NCI-H2029 (cell line): ENCODE measurements at places on chromosomes 1 and 21.
A peak's percentile ranks its signal among the peaks of the same experiment; 100 is the strongest.

DNA sequence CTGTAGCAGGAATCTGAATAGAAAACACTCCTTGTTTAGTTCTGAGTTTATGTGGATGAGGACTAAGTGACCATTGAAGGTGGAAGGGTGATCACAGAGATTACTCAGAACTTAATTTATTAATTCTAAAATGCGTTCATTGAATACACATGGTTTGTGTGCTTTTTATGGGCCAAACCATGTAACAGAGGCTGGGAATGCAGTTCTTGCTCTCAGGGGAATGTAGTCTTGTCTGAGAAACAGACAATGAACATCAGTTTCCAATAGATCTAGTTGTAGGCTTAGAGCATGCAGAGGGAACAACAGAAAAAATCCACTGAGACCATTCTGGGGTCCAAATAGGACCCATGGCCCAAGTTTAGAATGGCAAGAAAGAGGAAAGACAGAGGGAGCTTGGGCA is 46.1 kb downstream of the ITSN1 start:
- DNase-seq: no peak

DNA sequence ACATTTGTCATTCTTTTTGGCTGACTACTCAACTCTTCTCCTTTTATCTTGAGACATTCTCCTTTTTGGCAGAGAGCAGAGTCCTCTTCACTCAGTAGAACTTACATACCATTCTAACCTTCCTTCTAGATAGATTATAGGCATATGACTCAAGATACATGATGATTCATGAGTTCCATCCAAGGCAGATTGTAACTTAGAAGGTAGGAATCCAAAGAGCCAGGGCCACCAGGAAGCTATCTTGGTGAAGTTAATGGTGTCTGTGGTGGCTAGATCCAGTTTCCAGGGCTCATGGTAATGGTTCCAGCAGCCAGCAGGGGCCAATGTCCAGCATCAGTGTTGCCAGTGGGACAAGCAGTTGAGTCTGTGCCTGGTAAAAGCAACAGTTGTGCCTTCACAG is 76.1 kb upstream of the KIAA0040 start:
- no peak for DNase-seq

- DNase-seq: no peak
These were observed 14.0 kb downstream of the COL16A1 start for GRCh38 chr1:31689854-31690253.

GRCh38 chr1:200103966-200104583 is 76.6 kb downstream of the NR5A2 start:
- no peak for DNase-seq

DNA sequence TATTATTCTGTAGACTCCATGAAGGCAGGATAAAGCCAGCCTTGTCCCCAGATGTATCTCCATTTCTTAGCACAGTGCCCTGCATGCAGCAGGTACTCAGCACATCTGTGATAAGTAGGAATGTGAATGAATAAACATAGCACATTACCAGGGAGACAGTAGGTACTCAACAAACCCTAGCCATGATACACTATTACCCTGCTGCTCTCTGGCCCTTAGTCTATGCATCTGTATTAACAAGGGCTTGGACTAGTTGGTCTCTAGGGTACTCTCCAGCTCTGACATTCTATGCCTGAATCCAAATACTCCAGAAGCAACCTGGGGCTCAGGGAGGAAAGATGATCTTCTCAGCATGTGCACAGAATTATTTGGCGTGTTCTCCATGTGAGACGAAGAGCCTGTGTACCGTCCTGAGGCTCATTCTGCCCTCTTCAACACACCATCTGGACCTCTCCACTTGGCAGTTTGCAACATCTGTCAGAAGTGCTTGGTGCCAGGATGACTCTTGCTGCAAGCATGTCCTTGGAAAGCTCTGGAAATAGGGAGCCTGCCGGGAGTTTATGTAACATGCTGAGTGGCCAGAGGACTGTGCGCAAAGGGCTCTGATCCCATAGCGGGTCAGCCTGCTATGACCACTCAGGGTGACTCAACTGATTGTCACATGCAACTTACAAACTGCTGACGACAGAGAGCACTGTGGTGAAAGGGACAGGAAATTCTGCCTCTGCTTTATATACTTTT is 228.2 kb upstream of the USP24 start:
- DNase-seq: peak; percentile 56

- peak; percentile 82 for DNase-seq
These were observed 236.5 kb upstream of the JUN start for GRCh38 chr1:59020151-59020997.

DNA sequence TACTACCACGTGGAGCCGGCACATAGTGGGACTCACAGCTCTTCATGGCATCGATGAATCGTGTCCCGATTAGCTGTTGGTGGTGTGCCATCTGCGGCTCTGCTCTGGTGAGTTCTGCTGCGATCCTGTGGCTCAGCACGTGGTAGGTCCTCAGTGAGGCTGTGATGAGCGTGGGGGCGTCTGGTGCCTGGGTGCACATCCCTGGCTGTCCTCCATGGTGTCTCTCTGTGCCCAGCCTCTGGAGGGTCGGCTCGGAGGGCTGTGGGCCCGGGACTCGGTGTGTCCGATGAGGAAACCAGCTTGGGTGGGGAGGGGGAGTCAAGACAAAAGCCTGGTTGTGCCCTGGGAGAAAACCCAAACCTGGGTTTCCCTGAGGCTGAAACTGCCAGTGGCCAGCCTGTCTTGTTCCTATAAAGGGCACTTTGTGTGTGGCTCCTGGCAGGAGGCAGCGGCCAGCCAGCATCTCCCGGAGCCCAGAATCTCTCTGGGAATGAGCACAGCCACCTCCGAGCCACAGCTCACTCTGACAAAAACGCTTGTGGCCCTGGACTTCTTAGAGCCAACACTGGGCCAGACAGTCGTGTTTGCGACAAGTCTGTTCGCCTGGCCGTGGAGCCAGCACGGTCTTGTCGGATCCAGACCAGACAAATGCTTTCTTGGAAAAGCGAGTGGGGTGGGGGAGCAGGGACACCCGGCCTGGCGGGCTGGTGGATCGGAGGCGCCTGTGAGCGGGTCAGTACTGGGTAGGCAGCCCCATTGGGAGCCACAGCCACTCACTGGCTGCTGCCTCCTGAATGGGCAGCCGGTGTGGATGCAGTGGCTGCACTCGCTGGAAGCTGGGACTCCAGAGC is 31.8 kb downstream of the SPSB1 start:
- DNase-seq: no peak

DNA sequence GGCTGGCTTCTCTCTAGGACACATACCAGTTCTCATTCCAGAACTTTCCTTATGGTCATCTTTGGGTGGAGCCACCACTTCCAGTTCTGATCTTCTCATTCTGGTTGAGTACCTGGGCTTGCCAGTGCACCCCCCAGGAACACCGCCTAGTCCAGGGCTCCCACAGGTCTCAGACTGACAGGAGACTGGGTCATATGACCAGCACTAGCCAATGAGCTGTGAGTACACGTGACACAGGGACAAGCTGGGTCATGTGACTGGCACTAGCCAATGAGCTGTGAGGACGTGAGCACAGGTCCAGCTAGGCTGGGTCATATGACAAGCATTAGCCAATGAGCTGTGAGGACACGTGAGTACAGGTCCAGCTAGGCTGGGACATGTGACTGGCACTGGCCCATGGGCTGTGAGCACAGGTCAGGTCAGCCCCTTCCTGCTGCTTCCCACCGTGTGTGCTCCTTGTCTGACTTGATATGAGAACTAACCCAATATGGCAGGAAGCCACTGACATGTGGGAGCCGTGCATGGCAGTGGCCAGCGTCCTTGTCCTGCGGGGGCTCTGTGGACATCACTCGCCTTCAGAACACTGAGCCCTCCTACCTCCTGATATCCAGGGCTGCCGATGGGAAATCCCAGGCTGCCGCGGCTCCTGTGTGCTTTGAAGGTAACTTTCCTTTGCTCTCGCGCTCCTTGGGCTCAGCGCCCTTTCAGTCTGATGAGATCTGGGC is 22.7 kb downstream of the KRTAP10-1 start:
- DNase-seq: peak; percentile 98

DNA sequence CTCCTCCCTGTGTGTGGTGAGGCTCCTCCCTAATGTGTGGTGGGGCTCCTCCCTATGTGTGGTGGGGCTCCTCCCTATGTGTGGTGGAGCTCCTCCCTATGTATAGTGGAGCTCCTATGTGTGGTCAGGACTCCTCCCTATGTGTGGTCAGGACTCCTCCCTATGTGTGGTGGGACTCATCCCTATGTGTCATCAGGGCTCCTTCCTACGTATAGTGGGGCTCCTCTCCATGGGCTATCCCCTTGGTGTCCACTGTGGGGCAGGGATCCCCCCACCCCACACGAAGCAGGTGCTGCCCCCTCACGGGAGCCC is 29.6 kb downstream of the PRSS38 start:
- no peak for DNase-seq

- no peak for DNase-seq
These were observed 39.3 kb downstream of the FASLG start for GRCh38 chr1:172698224-172698623.

- DNase-seq: no peak
These were observed 55.2 kb upstream of the PALMD start for GRCh38 chr1:99590578-99591209.

DNA sequence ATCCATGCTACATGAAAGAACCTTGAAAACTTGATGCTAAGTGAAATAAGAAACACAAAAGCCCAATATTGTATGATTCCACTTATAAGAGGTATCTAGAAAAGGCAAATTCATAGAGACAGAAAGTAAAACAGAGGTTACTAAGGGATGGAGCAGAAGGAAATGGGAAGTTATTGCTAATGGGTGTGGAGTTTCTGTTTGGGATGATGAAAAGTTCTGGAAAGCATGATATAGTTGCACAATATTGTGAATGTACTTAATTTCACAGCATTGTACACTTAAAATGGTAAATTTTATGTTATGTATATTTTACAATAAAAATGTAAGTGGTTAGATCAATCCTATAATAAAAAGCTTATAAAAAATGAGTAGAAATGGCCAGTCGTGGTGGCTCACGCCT is 1.6 kb upstream of the NECAP2 start:
- DNase-seq: no peak

GRCh38 chr1:25990702-25991395 is 7.0 kb downstream of the PAFAH2 start:
- no peak for DNase-seq

GRCh38 chr21:14718951-14719350 is 172.8 kb upstream of the SAMSN1 start:
- no peak for DNase-seq

- peak; percentile 57 for DNase-seq
These were observed 116.5 kb upstream of the IRF2BP2 start for GRCh38 chr1:234726359-234726943.

GRCh38 chr21:41597227-41597626 is 89.3 kb upstream of the TMPRSS2 start:
- DNase-seq: no peak

DNA sequence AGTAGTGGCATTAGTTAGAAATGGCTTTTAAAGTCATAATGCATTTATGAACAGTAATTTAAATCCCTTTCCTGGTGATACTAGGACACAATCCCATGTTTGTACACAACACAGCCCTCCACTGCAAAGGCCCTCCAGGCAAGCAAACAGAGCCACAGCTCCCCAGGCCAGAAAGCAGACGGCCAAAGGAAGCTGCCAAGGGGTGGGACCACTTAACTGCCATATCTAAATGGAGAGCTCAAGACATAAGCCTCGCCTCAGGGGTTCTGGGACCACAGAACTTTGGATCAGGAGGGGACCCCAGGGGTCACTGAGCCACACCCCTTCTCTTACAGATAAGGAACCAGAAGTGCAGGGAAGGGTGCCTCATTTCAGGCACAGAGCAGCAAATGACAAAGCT is 189.7 kb downstream of the KCNH1 start:
- peak; percentile 18 for DNase-seq

GRCh38 chr1:205335692-205336091 is 14.1 kb upstream of the NUAK2 start:
- peak; percentile 73 for DNase-seq

DNA sequence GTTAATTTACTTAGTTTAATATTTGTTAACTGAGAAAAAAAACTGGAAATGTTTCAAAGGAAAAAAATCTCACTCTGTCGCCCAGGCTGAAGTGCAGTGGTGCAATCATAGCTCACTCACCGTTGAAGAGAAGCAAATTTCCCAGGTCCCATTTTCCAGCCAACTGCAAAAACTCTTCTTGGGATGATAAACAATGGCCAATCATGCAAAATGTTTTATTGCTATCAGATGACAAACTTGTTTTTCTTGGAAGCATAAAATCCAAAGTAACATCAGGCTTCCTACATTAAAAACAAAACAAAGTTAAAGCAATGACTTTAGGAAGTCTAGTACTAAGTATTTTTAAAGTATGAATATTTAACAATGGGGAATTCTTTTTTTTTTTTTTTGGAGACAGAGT is 84.9 kb downstream of the LYST start:
- DNase-seq: no peak

GRCh38 chr1:31295874-31296485 is 608 bp downstream of the SNRNP40 start:
- DNase-seq: no peak

DNA sequence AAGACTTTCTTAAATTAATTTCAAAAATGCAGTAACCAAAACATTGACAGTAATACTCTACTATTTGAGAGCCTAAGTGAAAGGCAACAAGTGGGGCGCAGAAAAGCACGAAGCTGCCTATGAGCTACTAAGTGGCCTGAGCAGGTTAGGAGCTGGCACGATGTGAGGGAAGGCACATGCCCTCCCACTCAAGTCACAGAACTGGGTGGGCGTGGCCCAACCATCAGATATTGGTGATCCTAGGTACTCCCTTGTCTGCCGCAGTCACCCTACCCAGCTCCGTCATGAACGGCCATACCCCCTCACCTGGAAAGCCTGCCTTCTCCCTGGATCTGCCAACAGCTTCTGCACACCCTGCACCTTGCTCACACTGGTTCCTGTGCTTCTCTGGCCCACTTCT is 40.8 kb downstream of the SSBP3 start:
- no peak for DNase-seq

GRCh38 chr21:34743831-34744230 is 75.0 kb downstream of the CLIC6 start:
- no peak for DNase-seq

DNA sequence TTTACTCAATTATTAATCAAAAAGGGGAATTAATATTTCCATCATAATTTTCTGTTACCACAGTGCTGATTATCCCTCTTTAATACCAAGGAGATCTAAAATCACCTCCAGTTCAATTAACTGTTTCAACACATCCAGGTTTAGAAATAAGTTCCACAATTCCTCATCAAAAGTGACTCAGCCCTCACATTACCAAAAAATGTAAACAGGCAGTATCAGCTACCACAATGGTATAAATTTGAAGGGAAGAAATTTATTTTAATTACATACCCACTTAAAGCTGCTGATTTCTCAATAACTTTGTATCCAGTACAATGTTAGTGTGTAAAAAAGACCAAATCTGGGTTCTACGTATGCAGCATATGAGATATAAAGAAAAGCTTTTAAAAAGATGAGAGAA is 51.9 kb downstream of the EIF4G3 start:
- DNase-seq: no peak

GRCh38 chr1:25205786-25206185 is 26.5 kb downstream of the SYF2 start:
- DNase-seq: no peak

DNA sequence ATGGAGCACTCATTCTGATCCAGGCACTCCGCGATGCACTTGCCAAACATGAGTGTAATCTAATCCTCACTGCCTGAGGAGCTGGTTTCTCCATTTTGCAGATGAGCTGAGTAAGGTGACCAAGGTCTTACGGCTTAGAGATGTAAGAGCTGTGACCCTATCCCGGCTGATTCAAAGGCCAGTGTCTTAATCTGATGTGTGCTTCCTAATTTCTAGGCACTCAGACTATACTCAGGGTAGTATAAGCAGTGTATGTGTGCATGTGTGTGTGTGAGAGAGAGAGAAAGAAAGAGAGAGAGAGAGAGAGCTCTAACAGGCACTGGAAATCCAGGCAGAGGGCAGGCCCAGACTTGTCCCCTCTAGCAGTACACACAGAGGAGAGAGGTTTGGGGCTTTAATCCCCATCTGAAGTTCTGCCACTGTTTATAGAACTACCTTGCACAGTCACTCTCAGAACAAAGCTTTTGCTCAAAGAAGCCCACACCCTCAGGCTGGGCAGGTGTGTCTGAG is 188.2 kb downstream of the ZBTB18 start:
- no peak for DNase-seq
